ENCODE measurements at places on chromosomes 3 and 15. TPM values are rescaled to one million over a fixed set of nuclear protein-coding genes. Genes with fewer than 3 reads are reported as not detected.

DNA sequence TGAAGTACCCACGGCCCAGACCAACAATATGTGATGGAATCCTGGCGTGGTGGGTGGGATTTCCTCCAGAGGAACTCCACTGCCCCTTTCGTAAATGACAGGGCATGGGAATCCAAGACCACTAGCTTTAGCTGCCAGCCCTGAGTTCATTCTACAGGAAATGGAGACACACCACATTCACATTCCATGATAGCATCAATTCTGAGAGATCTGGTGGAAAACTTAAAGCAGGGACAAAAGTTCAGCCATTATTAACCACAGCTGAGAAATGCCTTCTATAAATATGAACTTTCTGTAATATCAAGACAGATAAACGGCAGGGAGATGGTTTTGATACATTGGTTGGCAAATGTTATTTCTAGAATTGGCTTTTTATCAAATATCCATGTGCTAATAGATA, 98.2 kb downstream of the FBN1 start:
- no peak for DNase-seq

DNA sequence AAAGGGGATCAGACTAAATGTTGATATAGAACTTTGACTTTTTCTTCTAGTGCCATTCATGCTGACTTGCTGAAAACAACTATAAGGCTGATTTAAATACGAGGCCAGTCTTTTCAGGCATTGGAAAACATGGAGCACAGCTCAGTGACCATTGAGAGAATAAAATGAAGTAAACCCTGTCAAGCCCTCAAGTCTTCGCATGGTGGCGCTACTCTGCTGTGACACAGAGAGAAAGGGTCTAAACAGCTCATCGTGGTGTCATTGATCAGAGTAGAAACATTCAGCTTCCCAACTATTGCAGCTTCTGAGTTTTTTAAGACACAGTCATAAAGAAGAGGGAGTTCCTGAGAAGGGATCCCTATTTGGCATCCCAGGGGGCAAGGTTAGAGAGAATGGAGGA, 716.2 kb downstream of the DIPK2A start:
- DNase-seq = no peak

DNA sequence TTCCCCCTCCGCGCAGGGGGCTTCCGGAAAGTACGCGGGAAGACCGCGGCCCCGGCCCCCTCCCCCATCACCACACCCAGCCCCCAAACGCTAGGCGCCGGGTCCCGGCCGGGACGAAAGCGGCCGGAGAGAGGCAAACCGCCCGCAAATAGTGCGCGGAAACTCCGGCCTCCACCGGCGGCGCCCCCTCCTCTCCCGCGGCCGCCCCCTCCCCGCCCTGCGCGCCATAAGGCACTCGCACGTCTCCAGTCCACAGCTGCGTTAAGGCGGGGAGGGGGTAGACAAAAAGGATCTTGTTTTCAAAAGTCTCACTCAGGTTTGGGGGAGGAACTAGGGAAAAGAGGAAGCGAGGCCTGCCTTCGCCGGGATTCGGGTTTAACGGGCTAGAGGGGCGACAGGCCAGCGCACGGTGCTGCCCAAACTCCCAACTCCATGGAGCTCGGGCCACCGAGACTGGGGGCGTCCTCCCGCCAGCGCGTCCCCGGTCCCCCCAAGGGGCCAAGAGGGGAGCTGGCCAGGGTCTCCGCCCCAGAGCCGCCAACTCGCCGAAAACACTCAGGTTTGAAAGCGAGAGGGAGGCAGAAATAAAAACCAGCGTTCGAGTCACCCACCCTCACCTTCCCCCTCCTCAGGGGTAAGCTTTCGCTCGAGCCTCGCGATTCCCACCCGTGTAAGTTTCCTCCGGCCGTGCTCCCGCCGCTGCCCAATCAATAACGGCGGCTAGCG, 1.8 kb downstream of the ANP32A start:
- DNase-seq = peak; percentile 22

The GPR27 gene
- 0.28 TPM for total RNA-seq

DNA sequence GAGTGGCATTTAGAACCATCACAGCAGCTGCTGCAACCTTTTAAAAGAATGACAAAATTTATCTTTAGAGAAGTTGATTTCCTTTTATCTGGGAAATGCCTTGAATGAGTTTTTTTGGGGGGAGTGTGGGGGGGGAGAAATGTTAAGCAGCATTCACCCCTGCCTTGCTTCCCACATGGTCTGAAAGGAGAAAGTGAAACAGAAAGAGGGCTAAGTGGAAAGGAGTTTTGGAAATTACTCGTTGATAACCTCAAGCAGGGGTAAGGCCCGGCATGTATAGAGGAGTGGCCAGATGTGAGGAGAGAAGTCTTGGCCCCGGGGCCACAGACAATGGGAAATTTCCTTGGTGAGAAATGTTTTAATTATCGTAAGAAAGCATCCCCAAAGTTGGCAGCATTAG, 23.5 kb downstream of the B3GALNT1 start:
- no peak for DNase-seq

Measured in CD8-positive, alpha-beta T cell (primary cell).